ENCODE measurements at places on chromosomes 3 and 15.

GRCh38 chr3:176415661-176416295 lies 781.5 kb downstream of the TBL1XR1 start:
- no peak for DNase-seq

- no peak for DNase-seq
Observed at GRCh38 chr15:92930054-92930621, 30.0 kb downstream of the CHD2 start.

GRCh38 chr3:14827776-14828175 lies 9.0 kb downstream of the FGD5 start:
- DNase-seq, result no peak

- no peak for DNase-seq
Observed at GRCh38 chr3:25335356-25335755, 92.7 kb upstream of the RARB start.

DNA sequence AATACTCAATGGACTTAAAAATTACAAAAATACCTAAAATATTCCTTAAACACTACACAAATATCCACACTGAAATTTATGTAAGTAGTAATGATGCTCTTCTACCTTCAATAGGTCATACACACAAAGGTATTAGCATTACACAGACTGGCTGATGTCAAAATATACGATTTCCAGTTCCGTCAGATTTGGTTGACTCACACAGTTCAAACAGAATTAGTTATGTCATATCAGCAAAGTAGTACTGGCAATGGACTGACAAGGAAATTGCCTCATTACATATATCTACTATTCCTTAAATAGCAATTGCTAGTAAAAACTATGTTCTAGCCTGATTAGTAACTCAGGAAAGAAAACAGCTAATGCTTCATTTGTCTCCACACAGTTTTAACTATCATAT lies 70.8 kb downstream of the ADAM10 start:
- DNase-seq, result no peak

GRCh38 chr3:46094506-46094905 lies 67.2 kb upstream of the XCR1 start:
- no peak for DNase-seq

GRCh38 chr15:39084674-39085530 lies 496.0 kb upstream of the THBS1 start:
- peak; percentile 63 for DNase-seq

GRCh38 chr3:190172751-190173150 lies 52.1 kb upstream of the P3H2 start:
- DNase-seq, result no peak

- DNase-seq, result no peak
Observed at GRCh38 chr15:63826528-63826927, 7.2 kb downstream of the HERC1 start.

DNA sequence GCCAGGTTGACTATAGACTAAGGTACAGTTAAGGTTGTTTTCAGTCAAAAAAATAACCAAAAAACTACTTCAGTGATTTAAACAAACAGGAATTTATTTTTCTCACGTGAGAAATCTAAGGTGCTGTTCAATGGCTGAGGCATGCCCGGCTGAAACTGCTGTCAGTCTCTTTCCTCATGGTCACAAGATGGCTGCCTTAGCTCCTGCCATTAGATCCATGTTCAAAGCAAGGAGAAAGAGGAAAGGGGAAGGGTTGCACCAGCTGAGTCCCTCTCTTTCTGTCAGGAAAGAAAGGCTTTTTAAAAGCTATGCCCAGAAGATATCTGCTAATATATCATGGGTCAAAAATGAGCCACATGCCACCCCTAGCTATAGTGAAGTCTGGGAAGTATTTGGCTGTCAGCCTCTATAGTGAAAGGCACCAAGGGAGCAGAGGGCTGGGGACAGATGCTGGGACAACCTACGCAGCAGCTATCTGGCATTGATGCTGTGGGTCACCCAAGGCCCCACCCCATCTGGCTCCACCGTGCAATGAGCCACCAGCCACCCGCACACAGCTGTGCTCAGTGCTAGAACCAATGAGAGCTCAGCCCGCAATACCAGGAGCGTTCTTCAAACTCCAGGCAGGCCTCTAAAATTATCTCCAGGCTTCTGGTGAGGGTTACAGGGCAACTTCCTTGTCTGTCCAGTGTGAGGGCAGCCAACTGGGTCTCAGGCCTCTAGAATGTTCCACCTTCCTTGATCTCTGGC lies 64.7 kb upstream of the GATA2 start:
- DNase-seq, result no peak

- DNase-seq, result no peak
Observed at GRCh38 chr15:31203999-31204398, 102.5 kb upstream of the TRPM1 start.
